ENCODE measurements at places on chromosomes 16 and 17. TPM values are rescaled to one million over a fixed set of nuclear protein-coding genes. Genes with fewer than 3 reads are reported as not detected.

AXIN2 gene
- total RNA-seq, result 5.1 TPM

KRTAP16-1 gene
- not detected for total RNA-seq

KRT39 gene
- not detected for total RNA-seq

- DNase-seq, result no peak
Measured at GRCh38 chr17:58322581-58323185, 5.9 kb downstream of the TSPOAP1 start.

GRCh38 chr17:81397314-81398175, 2.3 kb downstream of the BAHCC1 start:
- DNase-seq, result peak; percentile 79

C16orf89 gene
- 0.94 TPM for total RNA-seq

TBC1D3G gene
- not detected for total RNA-seq

- peak; percentile 63 for DNase-seq
Measured at GRCh38 chr17:47879028-47879585, 16.9 kb upstream of the SP2 start.

- peak; percentile 83 for DNase-seq
Measured at GRCh38 chr16:12235110-12235509, 258.6 kb downstream of the SNX29 start.

CHST5 gene
- not detected for total RNA-seq

CACNA1H gene
- total RNA-seq, result 0.21 TPM

GRCh38 chr17:14733376-14733775, 432.5 kb downstream of the HS3ST3B1 start:
- no peak for DNase-seq

DNA sequence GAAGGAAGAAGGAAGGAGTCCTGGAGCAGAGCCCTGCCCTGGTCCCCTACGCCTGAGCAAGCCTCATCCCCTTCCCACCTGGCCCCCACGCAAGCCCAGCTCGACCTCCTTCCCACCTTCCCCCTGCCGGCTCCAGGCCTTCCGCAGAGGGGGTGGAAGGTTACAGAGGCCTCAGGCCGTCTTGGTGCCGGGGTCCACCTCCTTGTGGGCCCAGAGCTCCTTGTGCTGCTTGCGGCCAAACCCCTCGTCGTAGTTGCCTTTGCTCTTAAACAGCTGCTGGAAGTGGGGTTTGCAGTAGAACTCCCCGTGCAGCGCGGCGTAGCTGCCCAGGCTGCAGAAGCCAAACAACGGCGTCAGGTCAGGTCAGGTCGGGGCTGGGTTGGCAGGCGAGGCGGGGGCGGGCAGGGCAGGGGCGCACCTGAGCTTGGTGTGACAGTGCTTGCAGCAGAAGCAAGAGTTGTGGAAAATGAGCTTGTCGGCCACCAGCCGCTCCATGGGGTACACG, 1.5 kb downstream of the LIMD2 start:
- DNase-seq, result no peak

- no peak for DNase-seq
Measured at GRCh38 chr16:87437911-87438610, 45.9 kb downstream of the MAP1LC3B start.

Data from myocyte (in vitro differentiated cells).